ENCODE measurements at places on chromosomes 13 and 19.

DNA sequence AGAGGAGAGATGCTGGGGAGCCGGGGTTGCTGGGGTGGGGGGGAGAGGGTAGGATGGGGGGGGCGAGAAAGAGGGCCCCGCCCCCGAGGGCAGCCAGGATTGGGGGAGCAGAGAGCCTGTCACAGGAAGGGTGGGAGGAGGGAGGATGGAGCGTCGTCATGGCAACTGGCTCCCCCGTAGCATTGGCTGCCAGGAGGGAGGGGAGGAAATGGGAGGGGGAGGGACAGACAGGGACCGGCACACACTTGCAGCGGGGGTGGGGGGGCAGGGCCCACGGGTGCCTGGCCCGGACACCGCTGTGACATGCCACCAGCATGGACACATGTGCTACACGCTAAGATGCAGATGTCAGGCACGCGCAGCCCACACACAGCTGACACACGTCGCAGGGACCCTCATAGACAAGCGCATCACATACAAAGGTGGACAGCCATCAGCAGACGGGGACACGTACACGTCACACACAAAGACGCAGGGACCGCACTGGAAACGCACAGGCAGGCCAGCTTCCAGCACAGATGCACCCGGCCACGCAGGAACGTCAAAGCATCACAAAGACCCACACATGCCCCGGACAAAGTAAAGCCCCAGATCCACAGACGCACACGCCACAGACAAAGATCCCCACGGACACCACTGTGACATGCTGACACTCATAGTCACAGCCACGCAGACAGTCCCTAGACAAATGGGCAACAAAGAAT, at the start of gene LMTK3:
TSS of gene LMTK3 (minus strand) at position 36 of the 704 bp plus-strand sequence. CDS start 259 bp downstream, outside the sequence.
- DNase-seq, result peak; percentile 94

GRCh38 chr19:17214508-17215126, 540 bp upstream of the USE1 start:
- DNase-seq, result no peak

DNA sequence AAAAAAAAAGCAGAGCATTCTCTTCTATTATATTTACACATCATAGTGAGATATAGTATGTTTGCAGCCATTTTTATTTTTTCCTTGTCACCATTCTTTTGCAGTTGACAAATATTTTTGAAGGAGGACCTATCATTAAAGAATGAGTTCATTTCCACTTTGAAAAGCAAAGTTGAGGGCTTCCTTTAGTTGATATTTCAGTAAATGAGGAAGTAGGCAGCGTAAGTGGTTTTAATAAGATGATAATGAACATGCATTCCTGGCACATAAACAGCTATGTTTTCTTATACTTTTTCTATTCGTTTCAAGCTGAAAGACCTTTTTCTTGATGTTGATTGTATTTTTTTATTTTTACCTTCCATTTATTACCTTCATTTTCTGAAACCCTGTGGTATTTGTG, 66.2 kb downstream of the ZMYM2 start:
- no peak for DNase-seq

DNA sequence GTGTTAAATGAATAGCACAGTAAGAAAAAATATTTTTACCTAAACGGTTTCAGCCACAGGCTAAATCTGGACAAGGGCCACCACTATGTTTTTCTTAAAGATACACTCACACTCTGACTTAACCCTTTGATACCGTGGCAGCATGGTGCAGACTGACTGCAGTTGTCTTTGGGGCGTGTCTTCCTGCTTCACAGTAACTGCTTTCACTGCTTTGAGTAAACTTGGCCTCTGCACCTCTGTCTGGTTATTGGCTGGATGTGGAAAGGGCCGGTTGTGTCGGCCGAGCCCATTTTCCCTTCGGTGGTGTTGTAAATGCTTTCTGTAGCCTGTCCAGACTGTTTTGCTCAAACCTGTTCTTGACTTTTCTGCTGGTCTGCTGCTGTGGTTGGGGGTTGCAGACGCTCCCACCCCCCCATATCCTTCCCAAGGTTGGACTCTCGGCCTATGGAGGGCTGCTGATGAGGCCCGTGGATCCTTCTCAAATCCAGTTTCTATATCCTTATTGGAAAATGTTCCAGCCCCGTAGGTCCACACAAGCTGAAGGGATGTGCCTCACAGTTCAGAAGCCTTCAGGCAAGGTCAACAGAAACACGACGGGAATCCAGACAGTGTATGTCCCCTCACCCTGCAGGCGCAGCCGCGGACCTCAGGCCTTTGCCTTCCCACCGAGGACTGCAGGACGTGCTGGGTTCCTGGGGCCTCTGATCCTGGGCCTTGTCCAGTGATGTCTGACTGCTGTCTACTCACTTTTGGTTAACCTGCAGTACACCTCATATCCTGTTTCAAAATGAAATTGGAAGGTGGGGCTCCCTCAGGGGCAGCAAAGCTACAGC, 90.2 kb upstream of the RNF113B start:
- DNase-seq, result no peak

DNA sequence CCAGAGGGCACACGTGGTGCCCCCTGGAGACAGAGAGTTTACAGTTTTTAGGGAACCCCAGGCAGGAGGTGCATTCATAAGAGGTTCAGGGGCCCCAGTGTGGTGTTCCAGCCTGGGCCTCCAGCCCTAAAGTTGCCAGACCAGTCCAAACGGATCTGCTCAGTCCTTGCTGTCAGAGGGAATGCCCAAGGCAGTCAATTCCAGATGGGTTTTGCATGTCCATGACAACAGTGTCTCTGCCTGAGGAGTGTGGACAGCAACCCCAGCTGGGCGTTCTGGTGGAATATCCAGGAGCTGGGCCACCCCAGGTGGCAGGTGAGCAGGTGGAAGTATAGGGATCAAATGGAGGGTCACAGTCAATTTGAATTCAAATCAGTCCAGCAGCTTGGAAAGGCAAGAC, 25.3 kb downstream of the FBXO27 start:
- no peak for DNase-seq

- DNase-seq, result no peak
Observed at GRCh38 chr13:24627946-24628345, 52.3 kb upstream of the ATP12A start.

GRCh38 chr19:39304701-39305571, 8.7 kb downstream of the IFNL1 start:
- no peak for DNase-seq

GRCh38 chr13:80235166-80235966, 105.6 kb downstream of the SPRY2 start:
- no peak for DNase-seq

GRCh38 chr19:11890634-11891033, 3.1 kb downstream of the ZNF69 start:
- no peak for DNase-seq

DNA sequence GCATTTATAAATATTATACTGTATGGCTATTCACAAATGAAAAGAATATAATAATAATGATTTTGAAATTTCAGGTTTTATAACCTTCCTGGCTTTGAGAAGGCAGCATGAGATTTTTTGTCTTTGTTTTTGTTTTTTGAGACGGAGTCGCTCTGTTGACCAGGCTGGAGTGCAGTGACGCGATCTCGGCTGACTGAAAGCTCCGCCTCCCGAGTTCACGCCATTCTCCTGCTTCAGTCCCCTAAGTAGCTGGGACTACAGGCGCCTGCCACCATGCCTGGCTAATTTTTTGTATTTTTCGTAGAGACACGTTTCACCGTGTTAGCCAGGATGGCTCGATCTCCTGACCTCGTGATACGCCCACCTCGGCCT, 64.1 kb downstream of the ZNF429 start:
- peak; percentile 66 for DNase-seq

DNA sequence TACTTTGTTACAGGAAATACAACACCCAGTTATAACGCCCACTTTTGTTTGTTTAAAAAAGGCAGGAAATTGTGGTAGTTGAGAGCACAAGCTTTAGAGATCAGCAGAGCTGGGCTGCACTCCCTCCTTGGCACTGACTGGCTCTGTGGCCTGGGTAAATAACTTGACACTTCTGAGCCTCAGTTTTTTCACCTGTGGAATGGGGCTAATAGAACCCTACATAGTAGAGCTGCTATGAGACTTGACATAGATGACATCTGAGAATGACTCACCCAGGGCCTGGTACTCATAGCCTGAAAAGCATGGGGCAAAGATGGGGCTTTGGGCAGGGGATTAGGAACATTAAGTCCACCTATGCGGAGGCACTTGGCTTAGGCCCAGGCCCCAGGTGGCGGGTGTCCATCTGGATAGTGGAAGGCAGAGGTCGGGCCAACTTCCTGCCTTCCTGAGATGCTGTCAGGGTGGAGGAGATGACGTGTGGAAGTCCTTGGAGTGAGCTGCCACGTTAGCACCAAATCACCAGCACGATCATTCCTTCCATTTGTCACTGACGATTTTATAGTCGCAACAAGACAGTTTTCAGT, 159.1 kb downstream of the KATNAL1 start:
- no peak for DNase-seq

DNA sequence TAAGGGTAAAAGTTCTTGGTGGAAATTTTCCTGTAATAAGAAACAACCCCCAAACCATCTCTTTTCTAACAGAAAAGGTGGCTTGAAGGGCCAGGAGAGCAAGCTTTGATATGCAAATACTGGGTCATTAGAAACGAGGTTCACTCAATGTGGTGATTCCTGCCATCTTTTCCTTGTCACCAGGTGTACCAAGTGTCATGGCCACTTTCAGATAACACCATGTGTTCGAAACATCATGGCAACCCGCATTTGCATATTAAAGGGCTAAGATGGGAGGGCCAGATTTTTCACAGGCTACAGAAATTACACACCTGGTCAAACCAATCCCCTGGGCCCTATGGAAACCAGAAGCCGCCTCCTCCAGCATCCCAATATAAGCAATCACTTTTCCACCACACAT, 15.3 kb downstream of the LGALS16 start:
- DNase-seq, result no peak

DNA sequence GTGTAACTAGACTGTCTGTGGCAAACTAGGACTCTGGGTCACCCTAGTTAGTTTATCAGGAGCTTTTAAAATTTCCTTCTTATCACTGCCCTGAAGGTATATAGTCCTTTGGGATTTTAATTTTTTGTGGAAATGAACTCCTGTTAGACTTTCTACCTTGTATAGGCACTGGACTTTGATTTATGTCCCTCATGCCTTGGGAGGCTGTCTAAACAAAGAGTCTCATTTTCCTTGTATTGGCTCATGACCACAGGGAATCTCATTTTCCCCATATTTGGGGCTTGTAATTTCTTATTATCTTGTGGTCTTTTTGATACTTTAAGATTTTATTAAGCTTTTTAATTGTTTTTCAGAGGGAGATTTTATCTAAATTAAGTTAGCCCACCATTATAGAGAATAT, 21.4 kb downstream of the KCTD4 start:
- DNase-seq, result no peak

- no peak for DNase-seq
Observed at GRCh38 chr13:101774393-101774792, 321.9 kb downstream of the ITGBL1 start.

GRCh38 chr13:29914581-29914980, 64.2 kb upstream of the UBL3 start:
- no peak for DNase-seq

DNA sequence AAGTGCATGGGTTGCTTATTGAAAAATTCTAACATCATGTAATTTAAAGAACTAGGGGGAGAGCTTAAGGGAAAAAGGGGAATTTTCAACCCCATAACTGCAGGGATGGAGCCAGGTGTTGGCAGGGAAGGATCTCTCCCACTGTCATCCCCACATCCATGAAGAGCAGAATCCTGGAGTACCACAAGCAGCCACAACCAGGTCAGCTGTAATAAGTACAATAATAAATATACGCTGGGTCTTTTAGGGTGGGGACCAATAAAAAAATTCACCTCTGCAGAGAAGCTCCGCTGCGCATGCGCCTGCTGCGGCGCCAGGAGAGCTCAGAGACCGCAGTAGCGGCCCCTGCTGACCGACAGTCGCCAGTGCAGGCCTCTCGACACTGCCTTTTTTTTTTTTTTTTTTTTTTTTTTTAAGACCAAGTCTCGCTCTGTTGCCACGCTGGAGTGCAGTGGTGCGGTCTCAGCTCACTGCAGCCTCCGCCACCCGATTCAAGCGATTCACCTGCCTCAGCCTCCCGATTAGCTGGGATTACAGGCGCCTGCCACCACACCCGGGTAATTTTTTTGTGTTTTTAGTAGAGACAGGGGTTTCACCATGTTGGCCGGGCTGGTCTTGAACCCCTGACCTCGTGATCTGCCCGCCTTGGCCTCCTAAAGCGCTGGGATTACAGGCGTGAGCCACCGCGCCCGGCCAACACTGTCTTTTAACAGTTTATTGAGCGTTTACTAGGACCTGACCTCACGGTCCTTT, 2.5 kb upstream of the EEF2 start:
- DNase-seq, result peak; percentile 55

GRCh38 chr13:77150651-77151050, 123.7 kb upstream of the FBXL3 start:
- DNase-seq, result no peak

GRCh38 chr19:18513868-18514267, 8.0 kb downstream of the ELL start:
- no peak for DNase-seq

- no peak for DNase-seq
Observed at GRCh38 chr19:13037731-13038130, 42.5 kb downstream of the NFIX start.

DNA sequence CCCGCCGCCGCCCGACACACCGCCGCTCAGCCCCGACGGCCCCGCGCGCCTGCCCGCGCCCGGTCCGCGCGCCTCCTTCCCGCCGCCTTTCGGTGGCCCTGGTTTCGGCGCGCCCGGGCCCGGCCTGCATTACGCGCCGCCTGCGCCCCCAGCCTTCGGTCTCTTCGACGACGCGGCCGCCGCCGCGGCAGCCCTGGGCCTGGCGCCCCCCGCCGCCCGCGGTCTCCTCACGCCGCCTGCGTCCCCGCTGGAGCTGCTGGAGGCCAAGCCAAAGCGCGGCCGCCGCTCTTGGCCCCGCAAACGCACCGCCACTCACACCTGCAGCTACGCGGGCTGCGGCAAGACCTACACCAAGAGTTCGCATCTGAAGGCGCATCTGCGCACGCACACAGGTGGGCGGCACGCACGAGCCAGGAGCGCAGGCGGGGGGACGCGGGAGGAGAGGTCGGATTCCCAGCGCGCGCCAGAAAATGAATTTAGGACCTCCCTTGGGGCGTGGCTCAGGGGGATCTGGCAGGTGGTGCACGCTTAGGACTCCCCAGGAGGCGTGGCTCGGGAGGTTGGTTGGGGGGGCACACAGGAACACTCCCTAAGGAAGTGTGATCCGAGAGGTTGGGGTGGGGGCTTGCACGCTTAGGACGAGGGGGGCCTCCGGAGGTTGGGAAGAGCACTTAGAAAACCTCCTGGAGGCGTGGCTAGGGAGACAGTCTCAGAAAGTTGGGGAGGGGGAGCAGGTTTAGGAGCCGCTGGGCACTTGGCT, 1.2 kb downstream of the KLF2 start:
- no peak for DNase-seq

DNA sequence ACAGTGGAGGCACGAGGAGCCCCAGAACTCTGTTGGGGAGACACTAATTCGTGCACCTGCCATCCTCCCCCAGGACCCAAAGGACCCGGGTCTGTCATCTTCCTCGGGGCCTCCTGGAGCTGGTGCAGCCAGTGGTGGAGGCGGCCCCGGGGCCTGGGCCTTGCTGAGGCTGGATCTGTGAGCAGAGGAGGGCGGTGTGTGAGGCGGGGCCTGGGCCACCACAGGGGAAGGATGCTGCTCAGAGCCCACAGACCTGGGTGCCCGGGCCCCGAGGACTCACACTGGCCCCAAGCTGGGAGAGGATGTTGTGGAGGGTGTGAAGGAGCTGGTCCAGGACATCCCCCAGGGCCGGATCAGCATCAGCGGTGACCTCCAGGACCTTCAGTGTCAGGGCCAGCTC, 8.3 kb downstream of the IFNL3 start:
- no peak for DNase-seq
